ENCODE measurements at places on chromosomes 12 and 14.

- DNase-seq = no peak
Observed at GRCh38 chr14:36661506-36662257, at the start of gene PAX9. PAX9 (plus strand) TSS chr14:36661860; CDS start chr14:36662090, 230 bp downstream.

DNA sequence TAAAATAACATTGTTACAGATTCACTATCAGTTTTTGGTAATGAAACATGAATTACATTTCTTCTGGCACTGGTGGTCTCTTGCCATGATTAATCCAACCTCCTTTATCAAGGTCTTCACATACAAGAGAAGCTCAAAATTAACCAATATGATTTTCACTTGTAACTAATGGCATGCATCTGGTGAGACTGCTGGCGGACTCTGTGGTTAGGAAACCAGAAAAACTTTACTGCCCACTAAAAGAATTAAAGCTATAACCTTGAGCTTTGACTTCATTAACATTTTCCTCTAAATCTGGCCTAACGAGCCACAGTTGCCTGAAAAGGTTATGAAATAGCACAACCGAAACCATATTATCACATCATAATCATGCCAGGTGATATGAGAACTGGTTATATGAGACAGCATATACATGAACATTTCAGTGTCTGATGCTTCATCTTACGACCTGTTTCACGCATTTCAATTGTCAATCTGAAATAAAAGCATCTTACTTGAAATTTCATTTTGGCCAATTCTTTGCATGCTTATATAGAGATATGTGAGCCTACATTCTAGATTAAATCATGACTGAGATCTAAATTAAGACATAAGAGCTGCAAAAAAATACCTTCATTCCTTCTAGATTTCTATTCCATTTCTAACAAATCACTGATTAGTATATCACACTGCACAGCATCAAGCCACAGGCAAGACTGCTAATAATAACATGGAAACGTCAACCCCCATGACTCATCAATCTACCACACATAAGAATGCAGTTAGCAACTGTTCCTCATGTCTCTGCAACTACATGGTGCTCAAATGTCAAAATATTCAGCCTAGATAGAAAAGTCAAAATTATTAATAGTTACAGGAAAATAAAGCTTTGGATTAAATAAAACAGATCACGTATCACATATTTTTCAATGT is 89.3 kb downstream of the OSBPL8 start:
- DNase-seq = no peak

- DNase-seq = no peak
Observed at GRCh38 chr14:37583358-37584210, 11.5 kb downstream of the FOXA1 start.

DNA sequence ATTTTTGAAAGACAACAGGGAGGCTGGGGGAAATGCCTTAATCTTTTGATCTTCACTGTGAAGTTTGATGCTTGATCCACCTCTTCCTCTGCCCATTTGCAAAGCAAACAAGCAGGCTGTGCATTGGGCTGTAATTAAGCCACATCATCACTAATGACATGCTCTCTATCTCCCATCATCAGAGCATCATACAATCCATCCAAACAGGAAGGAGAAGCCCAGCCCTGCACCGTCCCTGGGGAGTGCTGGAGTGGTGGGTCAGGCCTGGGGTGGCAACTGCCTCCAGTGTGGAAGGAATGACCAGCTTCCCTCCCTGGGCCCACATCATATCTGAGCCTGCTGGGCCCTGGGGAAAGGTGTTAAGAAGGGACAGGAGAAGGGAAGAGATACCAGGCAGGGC is 6.9 kb upstream of the KRT74 start:
- DNase-seq = no peak

DNA sequence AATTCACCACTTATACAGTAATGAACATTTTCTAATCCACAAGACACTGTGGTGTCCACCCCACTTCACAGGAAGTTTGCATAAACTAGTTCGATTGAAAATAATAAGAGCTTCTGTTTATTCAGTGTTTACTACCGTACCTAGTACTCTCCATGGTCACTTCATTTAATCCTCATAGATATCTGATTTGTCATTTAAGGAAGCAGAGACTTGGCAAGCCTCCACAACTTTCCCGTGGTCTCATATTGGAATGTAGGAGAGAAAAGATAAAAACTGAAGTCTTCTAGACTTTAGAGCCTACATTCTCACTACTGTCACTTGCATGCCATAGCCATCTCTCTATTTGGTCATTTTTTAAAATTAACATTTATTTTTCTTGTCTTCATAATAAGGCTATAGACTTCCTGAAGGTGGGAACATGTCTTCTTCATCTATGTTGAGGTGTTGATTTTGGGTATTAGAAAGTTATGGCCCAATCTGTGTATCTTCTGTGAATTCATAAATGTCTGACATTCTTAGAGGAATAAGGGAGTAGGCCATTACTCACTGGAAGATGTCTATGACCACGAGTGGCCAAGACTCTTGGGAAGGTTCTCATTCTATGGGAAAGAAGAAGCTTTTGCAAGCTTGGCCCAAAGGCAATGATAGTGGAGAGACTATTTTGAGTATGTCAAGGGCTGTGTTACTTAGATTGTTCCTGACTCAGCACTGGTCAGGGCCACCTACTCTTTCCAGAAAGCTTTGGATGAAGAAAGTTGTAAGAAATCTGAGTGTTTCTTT is 423.7 kb downstream of the LRIG3 start:
- no peak for DNase-seq

DNA sequence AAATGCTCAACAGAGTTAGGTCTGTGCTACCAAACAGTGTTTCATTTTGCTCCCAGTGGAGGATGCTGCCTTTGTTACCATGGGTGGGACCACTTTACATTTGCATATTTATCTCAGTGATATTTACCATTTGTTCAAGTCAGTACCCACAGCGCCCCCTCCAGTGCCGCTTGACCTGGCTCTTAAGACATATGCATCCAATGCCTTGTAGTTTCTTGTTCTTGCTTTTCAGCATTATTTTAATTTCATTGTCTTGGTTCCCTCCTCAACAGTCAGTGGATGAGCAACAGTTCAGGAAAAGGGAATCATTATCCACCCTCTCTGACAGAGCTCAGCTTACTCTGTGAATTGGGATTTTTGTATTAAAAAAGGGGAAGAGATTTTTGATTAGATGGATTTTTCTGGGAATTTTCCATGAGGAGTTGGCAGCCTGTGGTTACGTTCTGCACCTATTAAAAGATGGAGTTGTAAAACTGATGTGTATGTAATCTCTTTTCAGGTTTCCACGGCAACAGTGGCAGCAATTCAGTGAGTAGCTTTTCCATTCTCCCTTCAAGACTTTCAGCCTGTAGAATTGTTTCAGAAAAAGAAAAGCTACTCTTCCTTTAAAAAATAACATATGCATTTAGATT is 240.5 kb upstream of the DAAM1 start:
- no peak for DNase-seq

DNA sequence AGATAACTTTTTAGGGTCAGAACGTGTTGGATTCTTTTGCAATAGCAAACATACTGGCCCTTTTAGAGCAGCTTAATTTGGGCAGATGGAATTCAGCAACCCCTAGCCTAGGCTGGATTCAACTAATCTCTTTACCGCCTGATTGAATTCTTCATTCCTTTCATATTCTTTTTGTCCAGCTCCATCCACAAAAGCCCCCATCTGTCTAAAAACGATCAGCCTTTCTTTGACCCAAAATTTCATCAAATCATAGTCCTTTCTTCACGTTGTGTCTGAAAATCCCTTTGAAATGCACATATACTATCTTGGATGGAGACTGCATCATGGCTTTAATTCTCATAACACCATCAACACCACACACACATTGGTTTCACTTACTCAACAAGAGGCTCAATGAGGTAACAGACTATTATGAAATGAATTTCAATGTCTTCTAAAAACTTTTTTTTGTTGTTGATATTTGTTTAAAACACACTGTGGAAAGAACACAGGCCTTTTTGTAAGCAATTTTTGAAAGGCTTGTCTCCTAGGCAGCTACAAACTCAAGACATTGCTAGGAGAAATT is 128.0 kb upstream of the EEA1 start:
- DNase-seq = no peak

GRCh38 chr12:94049718-94050117 is 98.7 kb upstream of the PLXNC1 start:
- DNase-seq = no peak

GRCh38 chr12:104247698-104248097 is 32.1 kb downstream of the TXNRD1 start:
- no peak for DNase-seq

- DNase-seq = no peak
Observed at GRCh38 chr12:115998119-115998633, 279.3 kb downstream of the MED13L start.

DNA sequence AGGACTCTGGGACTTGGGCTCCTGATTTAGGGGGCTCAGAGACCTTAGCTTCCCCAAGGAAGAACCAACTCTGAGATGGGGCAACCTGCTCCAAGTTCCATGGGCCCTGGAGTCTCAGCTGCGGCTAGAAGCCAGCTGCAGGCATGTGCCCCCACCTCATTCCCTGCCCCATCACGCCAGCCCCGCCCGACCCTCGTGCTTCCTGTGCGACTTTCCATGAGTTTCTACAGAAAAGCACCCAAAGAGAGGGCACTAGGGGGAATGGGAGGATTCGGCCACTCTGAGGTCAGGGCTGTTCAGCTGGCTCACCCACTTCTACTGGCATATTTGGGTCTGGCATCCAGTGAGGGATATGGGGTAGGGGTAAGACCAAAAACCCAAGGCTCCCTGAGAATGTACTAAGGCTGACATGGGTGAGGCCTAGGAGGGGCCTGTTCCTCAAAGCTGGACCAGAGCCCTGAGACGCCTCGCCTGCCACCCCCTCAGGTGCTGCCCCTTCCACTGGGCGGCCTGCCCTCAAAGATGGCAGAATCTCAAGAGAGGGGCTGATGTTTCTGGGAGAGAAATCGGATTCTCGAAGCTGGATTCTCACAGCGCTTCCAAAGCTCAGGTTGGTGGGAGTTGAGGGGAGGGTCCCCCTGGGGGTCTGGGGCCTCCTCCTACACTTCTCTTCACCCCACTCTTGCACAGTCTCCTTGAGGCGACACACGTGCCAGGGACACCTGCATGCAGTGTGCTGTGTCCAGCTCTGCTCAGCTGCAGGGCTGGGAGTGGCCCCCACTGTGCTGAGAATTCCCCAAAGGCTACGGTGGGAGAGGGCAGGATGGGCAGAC is 22.1 kb downstream of the FAIM2 start:
- DNase-seq = no peak

- DNase-seq = no peak
Observed at GRCh38 chr14:78530078-78530477, 359.9 kb downstream of the NRXN3 start.

DNA sequence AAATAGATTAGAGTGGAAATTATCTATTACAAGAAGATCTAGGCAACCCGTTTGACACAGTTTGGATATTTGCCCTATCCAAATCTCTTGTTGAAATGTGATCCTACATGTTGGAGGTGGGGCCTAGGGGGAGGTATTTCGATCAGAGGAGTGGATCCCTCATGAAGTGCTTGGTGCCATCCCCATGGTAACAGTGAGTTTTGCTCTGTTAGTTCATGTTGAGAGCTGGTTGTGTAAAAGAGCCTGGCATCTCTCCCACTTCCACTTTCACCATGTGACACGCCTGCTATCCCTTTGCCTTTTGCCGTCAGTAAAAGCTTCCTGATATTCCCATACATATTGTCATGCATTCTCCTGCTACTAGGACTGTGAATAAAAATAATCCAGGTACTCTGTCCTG is 66.4 kb upstream of the FLRT2 start:
- no peak for DNase-seq

GRCh38 chr12:111573476-111573875 is 25.6 kb downstream of the ATXN2 start:
- no peak for DNase-seq
